ENCODE measurements at places on chromosomes 16 and 17.

GRCh38 chr16:345772-346171, 6.8 kb downstream of the AXIN1 start:
- DNase-seq: no peak

- no peak for DNase-seq
Observed at GRCh38 chr17:62986549-62986948, 20.5 kb downstream of the TANC2 start.

- DNase-seq: no peak
Observed at GRCh38 chr17:82219083-82219482, 6.4 kb upstream of the CCDC57 start.

DNA sequence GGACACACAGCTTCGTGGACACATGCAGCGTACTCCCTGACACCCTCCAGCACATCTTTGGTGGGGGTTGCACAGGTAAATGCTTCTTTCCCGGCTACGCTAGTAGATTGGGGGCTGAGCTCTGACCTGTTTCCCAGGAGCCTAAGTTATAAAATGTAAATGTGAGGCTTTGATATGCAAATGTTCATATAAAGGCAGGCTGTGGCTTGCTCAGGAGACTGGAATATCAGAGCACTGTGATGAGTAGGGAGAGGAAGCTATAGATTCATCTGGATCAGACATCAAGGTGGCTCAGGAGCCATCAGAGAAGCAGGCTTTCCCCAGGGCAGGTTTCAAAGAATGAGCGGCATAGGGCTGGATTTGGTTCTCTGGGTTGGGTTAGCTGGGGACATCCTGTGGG, 3.4 kb upstream of the ETV4 start:
- DNase-seq: no peak

- no peak for DNase-seq
Observed at GRCh38 chr16:3983081-3983520, 102.6 kb upstream of the CREBBP start.

GRCh38 chr16:85832570-85833218, 33.2 kb downstream of the COX4I1 start:
- DNase-seq: no peak

DNA sequence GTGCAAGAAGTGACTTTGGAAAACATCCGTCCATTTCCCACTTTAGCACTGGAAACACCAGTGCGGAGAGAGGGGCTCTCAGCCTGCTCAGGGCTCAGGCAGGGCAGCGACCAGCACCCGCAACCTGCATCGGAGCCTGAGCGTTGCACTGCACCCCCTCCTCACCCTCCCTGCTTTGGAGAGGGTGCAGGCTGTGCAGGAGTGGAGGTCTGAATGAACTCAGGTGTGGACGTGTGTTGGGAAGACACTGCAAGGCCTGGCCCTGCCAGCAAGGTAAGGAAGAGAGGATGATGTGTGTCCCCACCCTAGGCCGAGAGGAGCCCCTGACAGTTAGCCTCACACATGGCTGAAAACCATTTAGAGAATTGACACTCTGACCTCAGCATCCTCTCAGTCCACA, 81.8 kb downstream of the NT5M start:
- no peak for DNase-seq

- no peak for DNase-seq
Observed at GRCh38 chr17:19703106-19703827, 13.1 kb downstream of the SLC47A2 start.

DNA sequence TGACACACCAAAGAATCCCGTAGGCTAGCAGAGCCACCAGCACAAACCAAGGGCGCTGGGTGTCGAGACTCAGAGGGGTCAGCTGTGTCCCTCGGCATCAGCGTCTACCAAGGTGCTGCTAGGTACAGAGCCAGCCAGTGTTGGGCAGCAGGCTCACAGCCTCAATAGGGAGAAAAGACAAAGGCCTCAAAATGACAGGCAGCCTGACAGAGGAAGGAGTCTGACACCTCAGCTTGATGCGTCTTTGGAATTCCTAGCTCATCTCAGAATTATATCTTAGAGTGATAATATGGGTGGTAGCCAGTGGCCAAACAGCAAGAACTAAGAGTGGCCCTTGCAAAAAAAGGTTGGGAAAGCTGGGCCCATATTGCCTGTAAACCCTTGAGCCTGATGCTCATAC, 45.9 kb downstream of the HS3ST3B1 start:
- DNase-seq: no peak

GRCh38 chr17:31452101-31452500, 60.6 kb downstream of the RAB11FIP4 start:
- no peak for DNase-seq

- no peak for DNase-seq
Observed at GRCh38 chr17:78268191-78268874, 36.9 kb downstream of the TMEM235 start.

GRCh38 chr17:17899486-17899885, 62.7 kb upstream of the SREBF1 start:
- no peak for DNase-seq

DNA sequence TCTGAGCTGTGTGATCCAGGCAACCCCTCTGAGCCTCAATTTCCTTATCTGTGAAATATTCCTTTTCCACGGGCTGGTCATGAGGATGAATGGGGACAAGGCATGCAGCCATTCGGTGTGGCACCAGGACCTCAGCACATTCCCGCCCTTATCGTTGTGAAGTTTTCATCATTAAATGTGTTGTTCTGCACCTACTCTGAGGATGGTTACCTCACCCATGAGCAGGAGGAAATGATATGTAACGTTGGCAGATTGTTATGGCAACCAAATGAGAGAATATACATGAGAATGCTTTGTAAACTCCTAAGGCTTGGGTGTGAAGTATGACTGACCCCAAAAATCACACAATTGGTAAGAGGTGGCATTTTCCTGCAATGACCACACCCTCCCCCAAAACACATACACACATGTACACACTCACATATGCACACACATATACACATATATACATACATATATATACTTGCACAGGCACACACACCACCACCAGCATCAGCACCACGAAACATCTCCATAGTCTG, 39.5 kb downstream of the SMARCE1 start:
- DNase-seq: peak; percentile 34

- no peak for DNase-seq
Observed at GRCh38 chr17:32553168-32553567, 66.4 kb downstream of the CDK5R1 start.

DNA sequence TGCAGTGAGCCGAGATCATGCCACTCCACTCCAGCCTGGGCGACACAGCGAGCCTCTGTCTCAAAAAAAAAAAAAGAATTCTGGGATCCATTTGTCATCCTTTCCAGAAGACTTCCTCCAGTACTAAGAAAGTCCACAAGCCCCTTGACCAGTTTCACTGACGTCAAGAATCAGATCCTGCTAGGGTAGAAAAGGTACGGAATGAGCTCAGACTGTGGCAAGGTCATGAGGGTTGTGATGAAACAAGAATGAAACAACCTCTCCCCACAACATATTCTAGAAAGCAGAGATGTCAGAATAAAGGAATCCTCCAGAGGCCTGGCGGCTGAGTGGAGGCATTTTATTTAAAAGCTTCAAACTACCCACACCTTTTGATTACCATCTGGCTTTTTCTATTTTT, 29.9 kb downstream of the TRAF4 start:
- no peak for DNase-seq

- DNase-seq: peak; percentile 49
Observed at GRCh38 chr17:38428112-38428642, at the start of gene ARHGAP23. TSS of gene ARHGAP23 (plus strand) at chr17:38428464. CDS start at chr17:38428486, 22 bp downstream.

DNA sequence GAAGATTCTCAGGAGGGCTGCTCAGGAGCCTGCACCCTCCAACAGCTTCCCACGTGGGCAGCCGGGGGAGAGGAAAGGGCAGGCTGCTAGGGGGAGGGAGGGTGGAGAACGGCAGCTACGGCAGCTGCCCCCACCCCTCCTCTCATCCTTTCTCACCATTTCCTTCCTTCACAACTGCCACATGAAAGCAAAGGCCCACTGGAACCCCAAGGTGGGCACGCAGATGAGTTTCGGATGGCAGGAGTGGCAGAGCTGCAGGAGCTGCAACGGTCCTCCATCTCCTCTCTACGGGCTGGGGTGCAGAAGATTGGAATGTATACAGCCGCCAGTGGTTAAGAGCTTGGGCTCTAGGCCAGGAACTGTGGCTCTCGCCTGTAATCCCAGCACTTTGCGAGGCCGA, 77.7 kb downstream of the GAS7 start:
- DNase-seq: no peak

- no peak for DNase-seq
Observed at GRCh38 chr16:83508295-83508694, 299.5 kb upstream of the HSBP1 start.

DNA sequence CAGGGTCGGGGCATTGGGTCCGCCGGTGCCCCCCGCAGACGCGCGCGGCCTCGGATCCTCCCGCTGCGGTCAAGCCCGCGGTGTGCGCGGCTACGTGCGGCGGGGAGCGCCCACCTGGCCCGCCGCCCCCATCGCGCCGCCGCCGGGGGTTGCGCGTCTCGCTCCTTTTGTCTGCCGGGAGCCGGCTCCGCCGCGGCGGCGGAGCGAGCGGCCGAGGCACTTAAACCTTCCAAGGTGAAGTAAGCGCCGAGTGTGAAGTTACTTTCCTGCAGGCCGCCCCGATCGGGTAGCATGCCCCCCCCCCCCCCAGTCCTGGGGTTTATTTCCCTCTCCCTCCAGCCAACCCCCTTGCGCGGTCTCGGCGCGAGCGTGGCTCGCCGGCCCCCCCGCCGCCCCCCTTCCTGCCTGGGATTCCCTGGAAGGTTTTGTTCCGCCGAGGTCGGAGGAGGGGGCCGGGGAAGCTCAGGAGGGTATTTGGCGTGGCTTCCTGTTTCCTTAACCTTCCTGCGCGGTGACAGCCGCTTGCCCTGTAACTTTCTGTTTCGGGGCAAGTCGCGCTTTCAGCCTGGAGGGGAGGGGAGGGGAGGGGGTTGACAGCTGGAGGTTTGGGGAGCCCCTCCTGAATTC, 56.6 kb upstream of the GSE1 start:
- DNase-seq: no peak

GRCh38 chr17:4073983-4074830, 68.6 kb downstream of the ZZEF1 start:
- no peak for DNase-seq

- DNase-seq: no peak
Observed at GRCh38 chr17:70310221-70310672, 140.9 kb downstream of the KCNJ2 start.

DNA sequence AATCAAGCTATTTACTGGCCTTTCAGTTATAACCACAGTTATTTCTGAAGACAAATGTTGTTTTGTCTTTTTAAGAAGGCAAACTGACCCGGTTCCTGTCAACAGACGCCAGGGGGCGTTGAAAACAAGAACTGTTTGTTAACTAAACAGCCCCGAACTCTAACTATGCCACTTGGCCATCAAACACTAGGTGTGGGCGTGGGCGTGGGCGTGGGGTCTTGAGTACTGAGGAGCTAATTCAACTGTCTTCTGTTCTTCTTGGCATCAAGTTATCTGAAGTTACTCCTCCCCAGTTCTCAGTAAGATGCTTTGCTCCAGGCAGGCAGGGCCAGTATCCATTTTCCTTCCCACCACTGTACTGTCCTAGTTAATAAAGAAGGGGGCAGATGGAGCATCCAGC, 63.3 kb upstream of the MTMR4 start:
- DNase-seq: peak; percentile 24

DNA sequence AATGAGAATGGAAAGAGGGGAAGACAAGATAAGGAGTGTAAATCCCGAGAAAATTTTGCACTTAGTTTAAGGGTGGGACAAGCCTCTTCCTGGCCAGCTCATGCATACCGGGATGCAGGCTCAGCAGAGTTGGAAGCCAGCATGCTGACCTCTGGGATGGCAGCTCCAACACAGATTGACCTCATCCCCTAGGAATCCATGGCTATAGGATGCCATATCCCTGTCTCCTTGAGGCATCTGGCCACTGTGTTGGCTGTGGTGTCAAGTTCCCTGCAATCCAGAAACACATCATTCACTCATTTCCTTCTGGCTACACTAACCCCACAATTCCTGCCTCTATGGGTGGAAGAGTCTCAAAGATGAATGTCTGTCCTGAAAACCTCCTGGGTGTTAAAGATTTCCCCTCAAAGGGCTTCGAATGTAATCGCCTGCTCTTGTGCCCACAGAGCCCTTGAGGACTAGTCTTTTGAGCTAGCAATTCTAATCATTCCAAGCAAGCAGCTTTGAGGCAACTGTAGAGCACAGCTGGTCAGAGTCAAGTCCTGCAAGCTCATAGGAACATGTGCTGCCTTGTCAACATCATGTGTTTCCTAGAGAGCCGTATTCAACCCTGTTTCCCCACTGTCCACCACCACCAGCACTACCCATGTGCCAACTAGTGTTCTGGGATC, 141.4 kb downstream of the PMP22 start:
- DNase-seq: no peak

DNA sequence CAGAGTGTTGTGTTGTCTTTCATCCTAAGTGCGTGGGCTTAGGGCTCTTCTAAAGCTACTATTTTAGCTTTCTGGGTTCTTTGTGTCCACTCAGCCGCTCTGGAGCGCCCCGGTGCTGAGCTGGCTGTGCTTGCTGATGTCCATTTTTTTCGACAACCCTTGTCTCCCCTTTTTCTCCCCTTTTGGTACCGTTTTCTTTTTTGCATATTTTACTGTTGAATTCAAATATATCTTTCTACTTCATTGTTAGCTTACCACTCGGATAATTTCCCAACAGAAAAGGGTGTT, 1.2 kb downstream of the SRRM2 start:
- no peak for DNase-seq
